ENCODE measurements at places on chromosomes 12 and 14. TPM values are rescaled to one million over a fixed set of nuclear protein-coding genes. Genes with fewer than 3 reads are reported as not detected.

Gene RNU4-1
- polyA plus RNA-seq: not detected

DNA sequence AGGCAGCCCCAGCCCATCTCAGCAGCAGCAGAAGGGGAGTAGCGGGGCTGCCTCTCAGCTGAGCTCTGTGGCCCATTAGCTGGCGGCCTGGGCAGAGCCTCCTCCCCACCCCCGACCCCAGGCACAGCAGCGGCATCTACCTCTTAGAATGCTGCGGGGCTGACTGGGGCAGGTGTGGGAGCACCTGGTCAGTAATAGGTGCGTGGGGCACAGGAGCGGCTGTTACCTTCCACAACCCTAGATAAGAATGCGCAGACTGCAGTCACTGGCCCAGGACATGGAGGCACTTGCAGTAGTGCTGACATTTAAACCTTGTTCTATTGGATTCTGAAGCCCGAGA lies 35.6 kb downstream of the SYNE3 start:
- peaks cover 18% of the 10 kb centered on the region for H3K4me1 ChIP-seq
- H3K27me3 ChIP-seq: no peaks in the 10 kb centered on the region
- no peaks in the 10 kb centered on the region for H3K36me3 ChIP-seq
- no peak overlapping the region for H3K27ac ChIP-seq

DNA sequence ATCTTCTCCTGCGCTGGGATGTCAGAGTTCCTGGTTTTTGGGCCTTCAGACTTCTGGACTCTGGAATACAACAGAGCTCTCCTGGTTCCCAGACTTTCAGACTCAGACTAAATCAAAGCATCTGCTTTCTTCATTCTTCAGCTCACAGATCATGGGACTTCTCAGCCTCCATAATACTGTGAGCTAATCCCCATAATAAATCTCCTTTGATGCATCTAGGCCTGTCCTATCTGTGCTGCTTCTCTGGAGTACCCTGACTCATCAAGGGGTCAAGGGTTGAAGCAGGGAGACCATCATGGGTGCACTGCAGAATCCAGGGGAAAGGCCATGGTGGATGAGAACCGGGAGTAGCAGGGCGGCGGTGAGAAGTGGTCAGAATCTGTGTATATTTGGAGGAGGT lies 1094.1 kb upstream of the TMEM132C start:
- peaks cover 4% of the 10 kb centered on the region for H3K27me3 ChIP-seq
- no peaks in the 10 kb centered on the region for H3K4me1 ChIP-seq
- no peak overlapping the region for H3K4me3 ChIP-seq

GRCh38 chr14:35556548-35556947 lies 22.6 kb downstream of the INSM2 start:
- H3K36me3 ChIP-seq: no peaks in the 10 kb centered on the region
- H3K4me3 ChIP-seq: no peak overlapping the region
- DNase-seq: no peak
- H3K27me3 ChIP-seq: no peaks in the 10 kb centered on the region

Gene BBOF1
- polyA plus RNA-seq: 6.9 TPM

Gene LPAR5
- 21.4 TPM for polyA plus RNA-seq

Gene TAS2R30
- 0.07 TPM for polyA plus RNA-seq

DNA sequence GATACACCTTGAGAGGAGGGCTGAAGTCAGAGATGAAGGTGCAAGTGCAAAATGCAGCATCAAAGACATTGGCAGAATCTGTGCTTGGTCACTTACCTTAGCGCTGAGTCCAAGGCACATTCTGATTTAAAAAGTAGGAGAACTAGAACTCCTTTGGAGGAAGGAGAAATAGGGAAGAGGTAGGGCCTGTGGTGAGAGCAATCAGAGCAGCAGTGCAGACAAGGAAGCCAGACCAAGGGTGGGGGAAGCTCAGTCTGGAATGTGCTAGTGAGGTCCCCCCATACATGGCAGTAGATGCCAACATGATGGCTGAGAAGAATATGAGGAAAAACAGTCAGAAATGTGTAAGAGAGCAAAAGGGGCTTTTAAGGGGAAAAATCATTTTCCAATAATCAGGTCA lies 206.5 kb downstream of the SSPN start:
- no peak for DNase-seq
- H3K4me3 ChIP-seq: no peak overlapping the region
- H3K27ac ChIP-seq: no peak overlapping the region

DNA sequence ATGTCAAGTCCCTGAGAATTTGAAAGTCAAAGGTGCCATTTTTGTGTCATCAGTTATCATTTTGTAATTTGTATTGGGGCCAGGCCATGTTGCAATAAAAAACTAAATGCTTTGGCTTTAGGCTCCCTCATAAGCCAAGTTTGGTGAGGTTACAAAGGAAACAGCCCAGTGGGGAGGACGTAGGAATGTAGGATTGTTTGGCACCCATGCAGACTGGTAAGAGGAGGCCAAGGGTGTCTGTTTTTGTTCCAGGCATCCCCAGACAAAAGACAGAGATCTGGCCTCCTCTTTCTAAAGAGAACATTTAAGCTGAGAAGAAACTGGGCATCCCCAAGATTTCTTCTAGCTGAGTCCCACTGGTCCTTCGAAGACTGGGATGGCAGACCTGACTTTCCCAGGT lies 111.7 kb downstream of the SUDS3 start:
- H3K36me3 ChIP-seq: no peaks in the 10 kb centered on the region
- no peak overlapping the region for H3K4me3 ChIP-seq
- no peaks in the 10 kb centered on the region for H3K4me1 ChIP-seq
- H3K27me3 ChIP-seq: no peaks in the 10 kb centered on the region
- no peak overlapping the region for H3K27ac ChIP-seq

DNA sequence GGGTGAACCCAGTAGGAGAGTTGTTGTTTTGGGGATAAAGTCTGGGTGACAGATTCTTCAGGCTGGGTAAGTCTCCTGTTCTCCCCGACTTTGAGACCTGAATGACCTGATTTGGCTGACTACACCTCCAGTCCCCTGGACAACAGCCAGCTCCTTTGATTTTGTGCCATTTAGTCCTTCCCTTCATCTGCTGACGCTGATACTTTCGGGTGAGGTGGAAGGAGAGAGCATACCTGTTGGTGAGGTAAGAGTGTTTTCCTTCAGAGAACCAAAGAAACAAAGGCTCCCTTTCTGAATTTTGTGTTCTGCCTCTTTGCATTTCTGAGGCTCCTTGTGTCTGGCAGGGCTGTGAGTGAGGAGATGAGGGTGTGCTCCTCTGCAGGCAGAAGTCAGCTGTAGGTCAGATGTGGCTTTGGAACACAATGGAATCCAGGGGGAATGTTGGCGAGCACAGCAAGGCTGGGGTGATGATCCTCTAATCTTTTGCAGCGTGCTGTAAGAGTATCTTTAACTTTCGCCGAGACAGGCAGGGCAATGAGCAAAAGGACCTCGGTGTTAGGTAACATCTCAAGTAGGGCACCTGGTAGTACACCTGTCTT lies 12.1 kb downstream of the ETV6 start:
- H3K4me3 ChIP-seq: no peak overlapping the region
- H3K27me3 ChIP-seq: no peaks in the 10 kb centered on the region
- H3K36me3 ChIP-seq: peaks cover 18% of the 10 kb centered on the region
- no peak for DNase-seq

DNA sequence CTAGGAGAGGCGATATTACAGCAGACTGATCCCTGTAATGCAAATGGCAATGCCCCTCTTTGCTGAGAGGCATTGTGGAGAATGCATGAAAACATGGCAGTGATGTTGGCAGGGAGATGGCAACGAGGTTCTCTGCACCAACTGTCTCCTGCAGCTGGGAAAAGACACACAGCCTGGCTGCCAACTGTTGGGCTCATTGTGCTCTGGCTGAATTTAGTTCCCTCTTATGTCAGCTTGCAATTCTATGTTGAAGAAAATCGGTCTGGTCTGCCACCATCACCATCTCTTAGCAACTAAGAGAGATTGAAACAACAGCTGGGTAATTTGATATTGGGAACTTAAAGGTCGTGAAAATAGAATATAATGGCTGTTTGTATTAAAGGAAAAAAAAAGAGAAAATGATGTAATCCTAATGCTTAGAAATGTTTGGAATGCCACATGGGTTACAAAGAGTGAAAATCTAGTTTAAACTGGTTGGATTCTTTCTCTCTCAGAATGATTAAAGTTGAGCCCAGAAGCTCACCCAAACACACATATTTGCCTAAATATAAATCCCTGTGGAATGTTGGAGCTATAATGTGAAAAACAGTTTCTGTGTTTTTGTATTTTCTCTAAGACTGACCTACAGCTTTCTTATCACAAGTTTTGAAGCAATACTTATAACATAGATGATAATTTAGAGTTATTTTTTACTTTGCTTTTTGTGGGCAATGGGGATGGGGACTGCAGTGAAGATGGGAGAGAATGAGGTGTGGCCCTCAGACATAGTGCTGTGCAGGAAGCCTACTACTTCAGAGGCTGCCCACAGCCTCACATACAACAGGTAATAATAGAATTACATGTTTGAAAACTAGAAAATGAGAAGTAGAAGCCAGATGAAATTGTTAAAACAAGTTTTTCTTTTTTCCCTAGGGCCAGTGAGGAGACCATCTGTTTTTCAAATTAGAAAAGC lies 143.7 kb downstream of the AKAP6 start:
- H3K4me3 ChIP-seq: no peak overlapping the region
- H3K36me3 ChIP-seq: no peaks in the 10 kb centered on the region
- no peaks in the 10 kb centered on the region for H3K27me3 ChIP-seq
- H3K4me1 ChIP-seq: peaks cover 9% of the 10 kb centered on the region
- peak overlapping the region; percentile 21 for H3K27ac ChIP-seq

GRCh38 chr12:99910342-99910741 lies 74.4 kb downstream of the ANKS1B start:
- no peak overlapping the region for H3K27ac ChIP-seq
- no peak overlapping the region for H3K4me3 ChIP-seq
- no peak for DNase-seq
- H3K36me3 ChIP-seq: no peaks in the 10 kb centered on the region

- H3K27me3 ChIP-seq: no peaks in the 10 kb centered on the region
- H3K4me1 ChIP-seq: peaks cover 38% of the 10 kb centered on the region
- H3K36me3 ChIP-seq: peaks cover 16% of the 10 kb centered on the region
- H3K27ac ChIP-seq: peak overlapping the region; percentile 83
- no peak overlapping the region for H3K4me3 ChIP-seq
Measured at GRCh38 chr14:77303417-77304156, 17.1 kb downstream of the POMT2 start.

DNA sequence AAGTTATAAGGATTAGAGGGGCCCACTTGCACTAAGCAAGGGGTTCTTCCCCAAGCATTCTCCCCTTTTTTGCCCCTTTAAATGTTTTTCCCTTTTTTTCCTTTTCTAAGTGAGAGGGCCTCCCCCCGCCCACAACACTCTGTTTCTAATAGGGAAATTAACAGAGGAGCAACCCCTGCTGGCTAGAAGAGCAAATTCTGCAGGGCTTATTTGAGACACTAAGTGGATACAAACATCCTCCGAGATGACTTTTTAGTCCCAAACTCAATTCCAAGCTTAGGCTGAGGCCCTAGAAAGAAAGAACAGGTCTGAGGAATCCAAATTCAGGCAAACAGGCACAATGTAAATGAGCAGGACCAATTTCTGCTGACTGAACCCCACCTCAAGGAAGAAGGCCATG lies 138.9 kb downstream of the GPR65 start:
- H3K27ac ChIP-seq: no peak overlapping the region
- H3K4me3 ChIP-seq: no peak overlapping the region
- no peaks in the 10 kb centered on the region for H3K4me1 ChIP-seq
- no peaks in the 10 kb centered on the region for H3K36me3 ChIP-seq
- H3K27me3 ChIP-seq: no peaks in the 10 kb centered on the region

GRCh38 chr12:76586764-76587395 lies 27.3 kb upstream of the OSBPL8 start:
- no peak overlapping the region for H3K27ac ChIP-seq
- no peaks in the 10 kb centered on the region for H3K36me3 ChIP-seq
- H3K27me3 ChIP-seq: no peaks in the 10 kb centered on the region
- no peaks in the 10 kb centered on the region for H3K4me1 ChIP-seq
- DNase-seq: no peak
- no peak overlapping the region for H3K4me3 ChIP-seq

Gene FOXN4
- 0.10 TPM for polyA plus RNA-seq

Gene MDM1
- polyA plus RNA-seq: 20.0 TPM

All from large intestine (tissue), 12 donors.